ENCODE measurements at places on chromosomes 6 and 20.

DNA sequence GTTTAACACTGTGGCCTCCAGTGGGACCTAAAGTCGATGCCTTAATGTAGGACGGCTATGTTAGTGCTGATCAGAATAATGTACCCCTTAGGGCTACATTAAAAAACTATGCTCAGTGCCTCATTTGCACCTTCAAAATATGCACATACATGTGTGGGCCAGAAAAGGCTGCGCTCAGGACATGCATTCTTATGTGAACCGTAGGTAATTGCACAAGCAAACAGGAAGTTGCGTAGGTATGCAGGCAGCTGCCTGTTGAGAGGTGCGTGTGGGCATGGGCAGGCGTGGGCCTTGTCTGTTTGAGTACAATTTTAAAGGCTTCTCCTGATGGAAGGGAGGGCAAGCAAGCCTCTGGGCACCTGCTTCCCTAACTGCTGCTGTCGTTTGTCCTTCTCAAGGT, 116.2 kb upstream of the JAG1 start:
- no peak for DNase-seq

DNA sequence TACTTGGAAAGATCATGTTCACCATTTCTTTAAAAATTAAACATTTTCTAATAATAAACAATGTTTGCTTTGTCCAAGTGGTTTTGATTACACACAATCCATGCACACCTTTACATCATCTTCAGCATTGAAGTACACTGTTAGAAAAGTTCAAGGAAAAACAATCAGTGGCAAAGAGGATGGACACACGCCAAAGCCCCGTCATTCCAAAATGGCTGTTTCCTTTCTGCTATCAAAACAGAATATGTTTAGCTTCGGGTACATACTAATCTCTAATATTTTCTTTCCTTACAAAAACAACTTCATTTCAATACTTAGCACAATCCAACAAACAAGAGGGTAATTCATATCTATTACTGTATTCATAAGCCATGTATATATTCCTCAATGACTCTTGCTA, 24.5 kb downstream of the REPS1 start:
- no peak for DNase-seq

DNA sequence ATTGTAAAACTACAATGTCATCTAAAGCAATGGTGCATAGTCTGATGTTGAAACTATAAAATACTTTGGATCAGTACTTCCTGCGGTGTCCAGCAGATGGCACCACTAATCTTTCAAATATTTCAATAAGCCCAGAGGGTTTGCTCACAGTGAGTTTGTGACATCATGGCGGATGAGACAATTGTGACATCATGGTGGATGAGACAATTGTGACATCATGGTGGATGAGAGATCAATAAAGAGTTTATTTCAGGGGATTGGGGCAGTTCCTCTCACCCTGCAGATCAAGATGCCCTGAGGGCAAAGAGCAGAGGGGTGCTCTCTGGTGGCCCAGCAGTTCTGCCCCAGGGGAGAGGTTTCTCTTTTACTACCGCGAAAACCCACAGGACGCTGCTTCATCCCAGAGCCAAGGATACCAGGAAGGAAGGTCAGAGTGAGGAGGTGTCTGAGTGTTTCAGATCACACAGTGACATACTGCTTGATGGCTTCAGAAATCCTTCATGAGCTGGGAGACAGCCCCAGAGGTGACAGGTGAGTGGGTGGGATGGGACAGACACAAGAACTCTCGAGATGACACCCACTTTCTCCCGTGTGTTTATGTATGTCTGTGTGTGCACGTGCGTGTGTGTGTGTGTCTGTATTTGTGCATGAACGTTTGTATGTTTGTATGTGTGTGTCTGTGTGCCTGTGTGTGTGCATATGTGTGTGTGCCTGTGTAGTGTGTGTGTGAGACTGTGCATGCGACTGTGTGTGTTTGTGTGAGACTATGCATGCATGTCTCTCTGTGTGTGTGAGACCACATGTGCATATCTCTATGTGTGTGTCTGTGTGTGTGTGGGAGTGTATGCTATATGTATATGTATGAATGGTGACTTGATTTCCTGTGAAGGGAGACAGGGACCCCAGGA, 7.3 kb upstream of the ULBP2 start:
- DNase-seq: peak; percentile 72

GRCh38 chr20:62011403-62011790, 54.3 kb downstream of the TAF4 start:
- DNase-seq: no peak

DNA sequence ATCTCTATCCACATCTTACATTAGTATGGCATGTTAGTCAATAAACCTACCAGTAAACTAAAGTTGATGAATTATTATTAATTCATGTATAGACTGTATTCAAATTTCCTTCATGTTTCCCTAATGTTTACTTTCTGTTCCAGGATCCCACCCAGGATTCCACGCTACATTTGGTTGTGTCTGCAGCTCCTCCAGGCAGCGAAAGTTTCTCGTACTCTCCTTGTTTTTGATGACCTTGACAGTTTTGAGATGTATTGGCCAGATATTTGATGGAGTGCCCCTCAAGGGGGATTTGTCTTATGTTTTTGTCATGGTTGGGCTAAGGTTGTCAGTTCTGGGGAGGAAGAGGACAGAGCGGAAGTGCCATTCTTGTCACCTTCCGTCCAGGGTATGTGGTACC, 445.2 kb upstream of the CDH4 start:
- no peak for DNase-seq

DNA sequence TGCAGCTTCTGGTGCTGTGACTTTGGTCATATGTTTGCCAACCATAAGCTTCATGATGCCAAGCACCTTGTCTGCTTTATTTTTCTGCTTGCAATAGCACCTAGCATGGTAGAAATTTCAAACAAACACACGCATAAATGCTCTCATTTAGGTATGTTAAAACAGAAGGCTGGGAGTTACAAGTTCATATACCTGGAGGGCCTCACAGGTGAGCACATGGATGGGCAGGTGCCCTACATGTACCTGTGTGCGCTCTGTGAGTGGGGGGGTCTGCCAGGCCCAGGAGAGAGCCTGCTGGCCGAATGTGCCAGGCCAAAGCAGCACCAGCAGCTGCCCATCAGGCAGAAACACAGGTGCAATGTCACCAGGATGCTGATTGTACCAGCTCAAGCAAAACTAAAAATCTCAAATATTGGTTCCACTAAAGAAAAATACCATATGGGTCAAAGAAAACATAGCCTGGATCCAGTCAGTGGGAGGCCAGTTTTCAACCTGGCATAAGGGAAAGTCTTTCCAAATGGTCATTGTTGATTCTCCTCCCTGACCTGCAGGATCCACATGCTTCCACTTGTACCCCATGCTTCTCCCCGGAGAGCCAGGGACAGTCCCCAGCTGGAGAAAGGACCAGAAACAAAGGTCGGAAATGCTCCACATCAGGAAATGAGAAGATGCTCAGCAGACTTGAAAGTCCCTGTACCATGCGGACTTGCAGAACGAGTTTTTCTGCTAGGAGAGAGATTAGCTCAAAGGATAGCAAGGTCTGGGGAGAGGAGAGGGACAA, 7.2 kb upstream of the PFDN4 start:
- no peak for DNase-seq

DNA sequence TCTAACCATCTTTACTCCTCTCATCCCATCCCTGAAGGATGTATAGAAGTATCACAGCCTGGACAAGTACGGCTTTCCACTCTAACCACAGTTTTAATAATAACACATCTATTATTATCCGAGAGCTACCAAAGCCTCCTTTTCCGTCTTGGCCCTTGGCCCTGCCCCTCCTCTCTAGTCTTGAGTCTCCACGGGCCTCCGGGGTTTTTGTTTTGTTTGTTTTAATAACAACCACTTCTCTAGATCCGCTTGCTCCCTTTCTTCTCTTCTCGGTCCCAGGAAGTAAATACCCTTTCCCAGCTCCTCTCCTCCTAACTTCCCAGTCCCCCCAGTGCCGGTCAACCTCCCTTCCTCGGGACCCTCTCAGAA, 661 bp downstream of the LCA5 start:
- peak; percentile 65 for DNase-seq

- DNase-seq: no peak
Observed at GRCh38 chr6:147058786-147059385, 145.3 kb upstream of the STXBP5 start.

GRCh38 chr6:89952105-89952671, 57.9 kb downstream of the GJA10 start:
- no peak for DNase-seq

DNA sequence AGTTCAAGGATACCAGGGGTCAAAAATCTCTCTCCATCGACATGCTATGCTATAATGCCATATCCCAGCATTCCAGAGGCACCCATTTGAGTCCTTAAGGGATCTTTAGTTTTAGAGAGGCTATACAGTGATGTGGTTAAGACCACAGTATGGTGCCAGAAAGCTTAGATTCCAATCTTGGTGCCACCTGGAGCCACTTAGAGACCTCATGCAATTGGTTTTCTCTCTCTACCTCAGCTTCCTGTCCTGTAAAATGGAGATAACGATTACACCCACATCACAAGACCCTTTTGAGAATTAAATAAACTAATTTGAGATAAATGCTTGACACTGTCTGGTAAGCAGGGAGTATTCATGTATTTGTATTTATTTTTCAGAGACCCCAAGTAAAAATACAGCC, 39.0 kb downstream of the PLAGL1 start:
- no peak for DNase-seq

GRCh38 chr20:881051-881782, 34.9 kb downstream of the ANGPT4 start:
- no peak for DNase-seq

- DNase-seq: no peak
Observed at GRCh38 chr6:48098923-48099322, 12.1 kb downstream of the PTCHD4 start.

- no peak for DNase-seq
Observed at GRCh38 chr20:5714261-5715041, 35.8 kb upstream of the SHLD1 start.

DNA sequence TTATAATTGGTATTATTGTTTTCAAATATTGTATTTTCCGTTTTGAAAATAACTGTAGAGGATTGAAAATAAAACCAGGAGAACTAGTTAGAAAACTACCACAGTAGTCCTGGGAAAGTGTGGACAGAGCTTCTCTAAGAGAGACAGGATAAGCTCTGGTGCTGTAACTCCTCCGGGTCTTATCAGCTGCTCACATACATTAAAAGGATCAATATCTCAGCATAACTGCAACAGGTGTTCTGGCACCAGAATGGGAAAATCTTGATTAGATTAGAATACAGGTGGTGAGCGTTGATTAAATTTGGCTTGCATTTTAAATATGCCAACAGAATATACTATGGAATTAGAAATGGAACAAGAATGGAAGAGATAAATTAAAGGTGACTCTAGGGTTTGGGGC, 1138.9 kb upstream of the ADGRB3 start:
- no peak for DNase-seq

- no peak for DNase-seq
Observed at GRCh38 chr6:37511910-37512399, 12.3 kb upstream of the CCDC167 start.

GRCh38 chr20:22070610-22071058, 365.2 kb downstream of the PAX1 start:
- no peak for DNase-seq

DNA sequence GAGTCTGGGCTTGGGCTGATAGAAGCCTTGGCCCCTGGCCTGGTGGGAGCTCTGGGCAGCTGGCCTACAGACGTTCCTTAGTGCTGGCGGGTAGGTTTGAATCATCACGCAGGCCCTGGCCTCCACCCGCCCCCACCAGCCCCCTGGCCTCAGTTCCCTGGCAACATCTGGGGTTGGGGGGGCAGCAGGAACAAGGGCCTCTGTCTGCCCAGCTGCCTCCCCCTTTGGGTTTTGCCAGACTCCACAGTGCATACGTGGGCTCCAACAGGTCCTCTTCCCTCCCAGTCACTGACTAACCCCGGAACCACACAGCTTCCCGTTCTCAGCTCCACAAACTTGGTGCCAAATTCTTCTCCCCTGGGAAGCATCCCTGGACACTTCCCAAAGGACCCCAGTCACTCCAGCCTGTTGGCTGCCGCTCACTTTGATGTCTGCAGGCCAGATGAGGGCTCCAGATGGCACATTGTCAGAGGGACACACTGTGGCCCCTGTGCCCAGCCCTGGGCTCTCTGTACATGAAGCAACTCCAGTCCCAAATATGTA, 957 bp upstream of the VEGFA start:
- peak; percentile 81 for DNase-seq

- no peak for DNase-seq
Observed at GRCh38 chr6:106315765-106316374, 9.7 kb downstream of the ATG5 start.

GRCh38 chr6:108114841-108115597, 40.5 kb upstream of the OSTM1 start:
- peak; percentile 27 for DNase-seq

- DNase-seq: no peak
Observed at GRCh38 chr6:74939151-74939708, 266.6 kb downstream of the COL12A1 start.

DNA sequence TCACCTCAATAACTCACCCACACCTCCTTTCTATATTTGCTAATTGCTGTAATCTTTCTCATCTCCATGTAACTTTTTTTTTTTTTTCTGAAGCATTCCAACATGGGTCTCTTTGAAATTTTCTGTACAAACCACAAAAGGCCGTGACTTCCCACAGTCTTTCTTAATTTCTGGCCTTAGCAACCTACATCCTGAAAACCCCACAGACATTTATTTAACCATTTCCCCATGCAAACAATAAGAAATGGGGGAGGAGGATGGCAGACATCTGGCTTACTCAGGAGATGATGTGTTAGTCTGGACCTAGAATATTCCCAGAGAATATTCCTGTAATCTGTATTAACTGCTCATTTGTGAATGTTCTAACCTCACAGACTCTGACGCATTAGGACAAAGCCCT, 57.6 kb downstream of the MEP1A start:
- no peak for DNase-seq

GRCh38 chr20:63090682-63091571, 84.2 kb upstream of the BHLHE23 start:
- DNase-seq: no peak

DNA sequence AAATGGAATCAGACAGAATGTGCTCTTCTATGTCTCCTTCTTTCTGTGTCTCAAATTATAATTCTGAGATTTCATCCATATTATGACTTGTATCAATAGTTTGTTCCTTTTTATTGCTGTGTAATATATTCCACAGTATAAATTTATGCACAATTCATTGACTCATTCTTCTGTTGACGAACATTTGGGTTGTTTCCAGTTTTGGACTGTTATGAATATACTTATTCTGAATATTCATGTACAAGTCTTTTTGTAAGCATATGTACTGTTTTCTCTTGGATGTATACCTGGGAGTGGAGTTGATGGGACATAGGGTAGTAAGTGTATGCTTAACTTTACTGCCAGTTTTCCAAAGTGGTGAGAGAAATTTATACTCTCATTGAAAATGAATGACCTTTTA, 28.1 kb upstream of the TRAF3IP2 start:
- DNase-seq: no peak

DNA sequence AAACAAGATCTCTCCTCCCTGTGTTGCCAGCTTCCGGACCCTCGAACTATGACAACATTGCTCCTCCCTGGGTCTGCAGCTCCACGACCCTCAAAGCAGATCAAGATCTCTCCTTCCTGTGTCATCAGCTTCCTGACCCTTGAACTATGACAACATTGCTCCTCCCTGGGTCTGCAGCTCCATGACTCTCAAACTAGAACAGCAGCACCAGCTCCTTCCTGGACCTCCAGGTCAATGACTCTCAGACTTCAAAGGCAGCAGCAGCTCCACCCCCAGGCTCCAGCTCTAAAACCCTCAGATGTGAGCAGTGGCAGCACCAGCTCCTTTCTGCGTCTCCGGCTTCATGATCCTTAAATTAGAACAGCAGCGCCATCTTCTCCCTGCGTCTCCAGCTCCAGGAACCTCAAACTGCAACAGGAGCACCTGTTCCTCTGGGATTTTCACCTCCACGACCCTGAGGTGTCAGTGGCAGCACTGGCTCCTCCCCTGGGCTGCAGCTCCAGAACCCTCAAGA, 341.0 kb upstream of the SULF2 start:
- no peak for DNase-seq

- no peak for DNase-seq
Observed at GRCh38 chr20:32132911-32133549, 23.5 kb downstream of the TM9SF4 start.
